ENCODE measurements at places on chromosomes 3 and 15. TPM values are rescaled to one million over a fixed set of nuclear protein-coding genes. Genes with fewer than 3 reads are reported as not detected.

The LRRN1 gene
- 0.10 TPM for total RNA-seq

- peaks cover 7% of the 10 kb centered on the region for H3K4me1 ChIP-seq
- no peaks in the 10 kb centered on the region for H3K27me3 ChIP-seq
- H3K4me3 ChIP-seq: no peak overlapping the region
- no peak overlapping the region for H3K27ac ChIP-seq
Measured at GRCh38 chr15:31335989-31336592, 9.5 kb downstream of the KLF13 start.

The LINGO1 gene
- total RNA-seq: 15.6 TPM

GRCh38 chr3:105728771-105729312, 140.0 kb downstream of the CBLB start:
- no peaks in the 10 kb centered on the region for H3K4me1 ChIP-seq
- no peaks in the 10 kb centered on the region for H3K27me3 ChIP-seq
- no peak overlapping the region for H3K4me3 ChIP-seq
- no peak for DNase-seq
- H3K27ac ChIP-seq: no peak overlapping the region
- no peaks in the 10 kb centered on the region for H3K36me3 ChIP-seq

DNA sequence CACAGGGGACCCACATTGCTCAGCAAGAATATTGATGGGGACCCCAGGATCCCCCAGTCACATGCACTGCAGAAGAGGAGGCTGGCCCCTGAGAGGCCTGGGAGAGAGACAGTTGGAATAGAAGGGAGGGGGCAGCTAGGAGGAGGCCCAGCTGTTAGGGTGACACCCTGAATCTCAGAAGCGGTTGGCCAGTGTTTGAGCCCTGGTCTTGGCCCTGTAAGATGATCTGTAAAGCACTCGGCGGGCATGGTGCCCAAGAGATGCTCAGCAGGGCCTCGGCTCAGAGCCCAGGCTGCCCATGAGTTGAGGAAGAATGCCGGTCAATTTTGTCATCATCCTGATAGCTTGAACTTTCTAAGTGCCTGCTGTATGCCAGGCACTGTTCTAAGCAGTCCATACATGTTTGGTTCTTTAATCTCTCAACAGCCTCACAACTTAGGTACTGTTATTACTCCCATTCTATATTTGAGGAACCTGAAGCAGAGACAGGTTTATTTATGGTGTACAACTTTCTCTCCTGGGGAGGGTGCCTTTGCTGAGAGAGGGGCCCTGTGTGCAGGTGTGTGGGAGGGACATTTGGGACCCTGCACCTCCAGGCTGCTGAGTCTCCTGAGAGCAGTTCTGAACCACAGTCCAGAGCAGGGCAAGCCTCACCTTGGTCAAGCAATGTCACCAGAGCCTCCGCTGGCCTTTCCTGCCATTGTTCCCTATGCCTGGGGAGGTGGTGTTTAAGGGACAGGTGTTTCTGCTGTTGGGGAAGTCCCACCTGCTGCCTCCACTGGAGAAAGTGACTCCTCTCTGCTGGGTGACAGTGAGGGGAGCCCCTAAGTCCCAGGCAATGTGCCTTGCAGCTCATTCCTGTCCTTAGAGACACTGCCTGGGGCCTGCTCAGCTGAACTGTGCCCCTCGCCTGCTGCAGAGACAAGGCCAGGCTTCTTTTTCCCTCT, 26.0 kb downstream of the SLC6A6 start:
- 0 out of 2 replicates have a peak, but pooled peaks cover 2% of the 10 kb centered on the region for H3K36me3 ChIP-seq
- no peak overlapping the region for H3K27ac ChIP-seq
- H3K4me1 ChIP-seq: peaks cover 46% of the 10 kb centered on the region
- H3K27me3 ChIP-seq: no peaks in the 10 kb centered on the region
- DNase-seq: no peak
- H3K4me3 ChIP-seq: no peak overlapping the region

- no peaks in the 10 kb centered on the region for H3K4me1 ChIP-seq
- no peak overlapping the region for H3K27ac ChIP-seq
- H3K36me3 ChIP-seq: no peaks in the 10 kb centered on the region
- DNase-seq: no peak
- no peaks in the 10 kb centered on the region for H3K27me3 ChIP-seq
- no peak overlapping the region for H3K4me3 ChIP-seq
Measured at GRCh38 chr15:97081666-97082226, 751.2 kb downstream of the NR2F2 start.

- no peaks in the 10 kb centered on the region for H3K36me3 ChIP-seq
- no peak overlapping the region for H3K27ac ChIP-seq
- H3K4me3 ChIP-seq: no peak overlapping the region
- H3K27me3 ChIP-seq: no peaks in the 10 kb centered on the region
- H3K4me1 ChIP-seq: no peaks in the 10 kb centered on the region
Measured at GRCh38 chr3:150877303-150877702, 27.9 kb downstream of the MINDY4B start.

The FAM131A gene
- total RNA-seq: 17.8 TPM

DNA sequence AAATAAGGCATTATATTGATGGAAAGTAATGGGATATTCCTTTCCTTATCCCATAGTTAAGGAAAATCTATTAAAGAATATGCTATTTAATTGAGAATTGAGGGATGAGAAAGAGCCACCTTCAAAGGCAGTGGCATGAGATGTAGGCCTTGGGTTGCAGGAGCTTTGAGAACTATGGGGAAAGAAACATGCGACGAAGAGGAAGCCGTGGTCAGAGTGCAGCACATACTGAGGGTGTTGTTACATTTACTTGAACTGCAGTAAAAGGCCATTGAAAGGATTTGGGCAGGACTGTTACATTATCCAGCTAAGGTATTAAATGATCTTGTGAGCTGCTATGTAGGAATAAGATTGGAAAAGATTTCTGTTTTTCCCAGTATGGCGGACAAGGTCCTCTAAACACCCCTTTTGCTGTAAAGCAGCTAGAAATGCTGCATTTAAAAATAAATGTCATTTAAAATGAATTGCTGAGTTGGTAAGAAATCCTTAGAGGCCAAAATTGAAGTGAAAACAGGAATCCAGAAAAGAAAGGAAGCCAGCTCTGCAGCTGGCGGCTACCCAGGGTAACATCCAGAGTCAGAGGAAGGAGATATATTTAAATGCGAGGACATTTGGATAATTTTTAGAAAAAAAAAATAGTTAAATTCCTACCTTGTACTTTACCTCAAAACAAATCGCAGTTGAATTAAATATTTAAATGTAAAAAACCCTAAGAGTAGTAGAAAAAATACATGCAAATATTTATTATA, 61.7 kb downstream of the IL1RAP start:
- no peak overlapping the region for H3K4me3 ChIP-seq
- H3K27me3 ChIP-seq: no peaks in the 10 kb centered on the region
- H3K36me3 ChIP-seq: no peaks in the 10 kb centered on the region
- no peaks in the 10 kb centered on the region for H3K4me1 ChIP-seq

The SH3GL3 gene
- 1.3 TPM for total RNA-seq

The TUSC2 gene
- total RNA-seq: 34.0 TPM

The SERPINI2 gene
- total RNA-seq: 0.27 TPM

DNA sequence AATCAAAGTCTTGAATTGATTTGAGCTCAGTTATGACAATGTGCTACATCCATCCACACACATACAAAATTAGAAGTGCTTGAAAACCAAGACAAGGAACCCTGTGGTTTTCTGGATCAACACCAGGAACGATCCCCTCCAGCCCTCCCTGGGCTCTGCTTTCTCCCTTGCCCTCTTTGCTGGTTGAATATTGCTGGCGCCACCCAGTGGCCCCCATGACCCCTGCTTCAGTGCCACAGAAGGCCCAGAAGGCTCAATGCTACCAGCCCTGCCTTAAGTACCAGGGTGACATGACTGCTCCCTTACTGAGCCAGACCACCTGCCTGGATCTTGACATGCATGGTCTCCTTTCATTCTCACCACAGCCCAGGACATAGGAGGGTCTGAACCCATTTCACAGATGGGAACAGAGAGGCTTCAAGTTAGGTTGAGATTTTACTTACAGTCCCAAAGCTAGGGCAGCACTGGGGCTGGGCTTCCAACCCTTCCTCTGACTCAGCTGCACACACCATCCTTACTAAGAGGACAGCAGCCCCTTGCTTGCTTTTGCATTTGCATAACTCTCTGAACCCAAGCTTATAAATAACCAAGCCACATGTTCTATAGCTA, 15.0 kb downstream of the IL12A start:
- peak; percentile 48 for DNase-seq
- no peak overlapping the region for H3K27ac ChIP-seq
- H3K27me3 ChIP-seq: no peaks in the 10 kb centered on the region
- no peaks in the 10 kb centered on the region for H3K4me1 ChIP-seq

The FRG2C gene
- not detected for total RNA-seq

GRCh38 chr15:81115054-81115939, 18.8 kb upstream of the CFAP161 start:
- no peak overlapping the region for H3K4me3 ChIP-seq
- H3K36me3 ChIP-seq: no peaks in the 10 kb centered on the region
- H3K27me3 ChIP-seq: peaks cover 19% of the 10 kb centered on the region
- peaks cover 13% of the 10 kb centered on the region for H3K4me1 ChIP-seq
- no peak for DNase-seq
- no peak overlapping the region for H3K27ac ChIP-seq

The ITIH1 gene
- 0.37 TPM for total RNA-seq

The CA12 gene
- 1.8 TPM for total RNA-seq

GRCh38 chr15:36370731-36371112, 208.7 kb upstream of the CDIN1 start:
- peak; percentile 50 for DNase-seq
- peaks cover 51% of the 10 kb centered on the region for H3K4me1 ChIP-seq
- H3K4me3 ChIP-seq: no peak overlapping the region
- H3K36me3 ChIP-seq: no peaks in the 10 kb centered on the region
- H3K27me3 ChIP-seq: no peaks in the 10 kb centered on the region

DNA sequence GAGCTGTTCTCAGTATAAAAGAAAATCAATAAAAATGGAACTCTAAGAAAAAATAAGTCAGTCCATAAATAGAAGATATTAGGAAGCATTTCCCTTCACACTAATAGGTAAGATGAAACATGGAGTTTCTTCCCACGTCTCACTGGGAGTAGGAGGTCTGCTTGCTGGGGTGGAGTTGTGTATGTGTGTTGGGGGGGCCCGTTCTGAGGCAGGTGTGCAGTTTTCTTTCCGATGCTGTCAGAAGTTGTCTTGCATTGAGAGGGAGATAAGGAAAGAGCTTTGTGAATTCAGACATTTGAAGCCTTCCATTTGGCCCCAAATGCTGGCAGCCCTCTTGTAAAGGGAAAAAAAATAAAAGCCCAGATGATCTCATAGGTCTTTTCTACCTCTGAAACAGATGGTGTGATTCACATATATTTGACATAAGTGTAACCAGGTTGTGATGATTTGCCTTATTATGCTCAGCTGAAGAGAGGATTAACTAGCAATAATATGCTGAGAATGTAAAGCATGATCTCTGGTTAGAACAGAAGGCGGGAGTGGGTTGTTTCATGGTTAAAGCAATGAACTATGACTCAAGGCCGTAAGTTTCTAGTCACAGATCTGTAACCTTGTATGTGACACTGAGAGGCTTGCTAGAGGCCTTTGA, 8.8 kb downstream of the RASGRP1 start:
- H3K36me3 ChIP-seq: no peaks in the 10 kb centered on the region
- H3K4me1 ChIP-seq: no peaks in the 10 kb centered on the region
- H3K27ac ChIP-seq: no peak overlapping the region
- 0 out of 2 replicates have a peak, but pooled peaks cover 8% of the 10 kb centered on the region for H3K27me3 ChIP-seq
- DNase-seq: no peak

- H3K4me3 ChIP-seq: no peak overlapping the region
- H3K27me3 ChIP-seq: peaks cover 11% of the 10 kb centered on the region
- no peaks in the 10 kb centered on the region for H3K4me1 ChIP-seq
- H3K27ac ChIP-seq: no peak overlapping the region
Measured at GRCh38 chr15:96460106-96460505, 129.6 kb downstream of the NR2F2 start.

DNA sequence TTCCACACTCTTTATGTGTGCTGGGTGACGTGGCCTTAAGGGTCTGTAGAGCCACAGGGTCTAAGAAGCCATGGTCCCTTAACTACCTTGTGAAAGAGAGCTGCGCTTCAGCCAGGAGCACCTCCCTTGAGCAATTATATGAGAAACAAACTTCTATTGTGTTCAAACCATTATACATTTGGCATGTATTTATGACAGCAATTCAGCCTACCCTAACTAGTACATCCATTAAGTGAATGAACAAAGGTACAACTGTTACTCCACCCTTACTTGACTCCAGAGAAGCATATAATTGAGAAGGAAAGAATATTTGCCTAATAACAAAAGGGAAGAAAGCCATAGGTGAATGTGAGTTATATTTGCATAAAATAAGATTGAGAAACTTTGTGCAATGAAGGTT, 69.8 kb upstream of the BOC start:
- no peaks in the 10 kb centered on the region for H3K36me3 ChIP-seq
- H3K27ac ChIP-seq: no peak overlapping the region
- H3K4me1 ChIP-seq: no peaks in the 10 kb centered on the region
- H3K4me3 ChIP-seq: no peak overlapping the region

- H3K36me3 ChIP-seq: no peaks in the 10 kb centered on the region
- no peak for DNase-seq
- H3K27me3 ChIP-seq: no peaks in the 10 kb centered on the region
- no peak overlapping the region for H3K27ac ChIP-seq
Measured at GRCh38 chr3:66355394-66355793, 134.6 kb downstream of the SLC25A26 start.

The C3orf38 gene
- 18.6 TPM for total RNA-seq

The ANKRD63 gene
- 0.89 TPM for total RNA-seq

The MITF gene
- total RNA-seq: 1.9 TPM

DNA sequence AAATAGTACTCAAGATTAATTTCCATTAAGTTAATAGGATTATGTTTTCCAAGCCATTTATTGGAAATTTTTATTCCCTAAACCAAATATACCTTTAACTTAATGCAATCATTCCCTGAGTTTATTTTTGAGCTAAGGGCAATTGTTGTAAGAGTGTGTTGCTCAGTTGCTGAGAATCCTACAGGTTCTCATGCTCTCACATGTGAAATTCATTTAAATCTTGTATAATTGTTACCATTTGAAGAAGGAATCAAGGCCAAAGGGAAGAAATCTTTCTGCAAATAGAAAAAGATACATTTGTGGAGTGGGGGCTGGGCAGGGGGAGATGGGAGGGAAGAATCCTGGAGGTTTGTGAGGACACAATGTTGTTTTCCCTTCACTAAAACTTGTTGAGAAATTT, 202.7 kb upstream of the STRIT1 start:
- no peak for DNase-seq
- no peak overlapping the region for H3K4me3 ChIP-seq
- H3K27me3 ChIP-seq: no peaks in the 10 kb centered on the region
- H3K4me1 ChIP-seq: no peaks in the 10 kb centered on the region
- H3K27ac ChIP-seq: no peak overlapping the region
